ENCODE measurements at places on chromosomes 7 and 10. TPM values are rescaled to one million over a fixed set of nuclear protein-coding genes. Genes with fewer than 3 reads are reported as not detected.

Gene PRLHR
- total RNA-seq, result 0.05 TPM

Gene CALCR
- total RNA-seq, result 0.05 TPM

Gene SYT15
- total RNA-seq, result 0.80 TPM

DNA sequence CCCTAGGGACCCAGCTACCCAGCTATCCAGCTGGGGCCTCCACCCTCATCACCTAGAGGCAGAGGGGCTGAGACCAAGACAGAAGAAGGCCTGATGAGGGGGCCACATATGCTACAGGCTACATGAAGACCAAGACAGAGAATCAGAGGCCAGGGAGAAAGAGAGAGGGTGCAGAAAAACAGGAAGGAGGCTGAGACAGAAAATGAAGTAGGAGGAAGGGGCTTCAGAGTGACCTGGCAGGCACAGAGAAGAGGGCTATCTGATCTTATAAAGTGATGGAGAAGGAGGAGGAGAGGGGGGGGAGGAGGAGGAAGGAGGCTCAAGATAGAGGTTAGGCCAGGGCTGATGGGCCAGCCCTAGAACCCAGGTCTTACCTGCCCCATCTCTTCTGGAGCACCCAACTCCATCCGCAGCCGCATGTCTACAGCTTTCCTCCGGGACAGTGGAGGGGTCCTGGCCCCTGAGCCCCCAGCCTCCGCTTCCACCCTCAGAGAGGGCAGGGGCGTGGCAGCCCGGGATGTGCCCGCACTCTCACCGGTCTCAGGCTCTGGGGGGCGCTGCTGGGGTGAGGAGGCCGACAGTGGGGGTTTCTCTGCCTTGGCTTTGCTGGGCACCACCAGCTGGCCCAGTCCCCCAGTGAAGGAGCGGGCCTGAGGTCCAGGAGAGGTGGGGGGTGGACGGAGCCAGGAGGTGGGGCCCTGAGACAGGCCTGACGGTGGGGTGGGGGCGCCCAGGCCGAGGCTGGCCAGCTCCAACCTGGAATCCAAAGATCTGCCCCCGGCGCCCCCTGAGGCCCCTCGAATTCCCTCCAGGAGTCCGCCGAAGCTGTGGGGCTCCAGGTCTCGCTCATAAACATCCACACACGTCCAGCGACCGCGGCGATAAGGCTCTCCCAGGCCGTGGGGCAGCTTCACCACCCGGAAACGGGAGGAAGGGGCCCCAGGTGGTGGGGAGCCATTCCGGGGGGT is 1.8 kb downstream of the TSC22D4 start:
- DNase-seq, result no peak

DNA sequence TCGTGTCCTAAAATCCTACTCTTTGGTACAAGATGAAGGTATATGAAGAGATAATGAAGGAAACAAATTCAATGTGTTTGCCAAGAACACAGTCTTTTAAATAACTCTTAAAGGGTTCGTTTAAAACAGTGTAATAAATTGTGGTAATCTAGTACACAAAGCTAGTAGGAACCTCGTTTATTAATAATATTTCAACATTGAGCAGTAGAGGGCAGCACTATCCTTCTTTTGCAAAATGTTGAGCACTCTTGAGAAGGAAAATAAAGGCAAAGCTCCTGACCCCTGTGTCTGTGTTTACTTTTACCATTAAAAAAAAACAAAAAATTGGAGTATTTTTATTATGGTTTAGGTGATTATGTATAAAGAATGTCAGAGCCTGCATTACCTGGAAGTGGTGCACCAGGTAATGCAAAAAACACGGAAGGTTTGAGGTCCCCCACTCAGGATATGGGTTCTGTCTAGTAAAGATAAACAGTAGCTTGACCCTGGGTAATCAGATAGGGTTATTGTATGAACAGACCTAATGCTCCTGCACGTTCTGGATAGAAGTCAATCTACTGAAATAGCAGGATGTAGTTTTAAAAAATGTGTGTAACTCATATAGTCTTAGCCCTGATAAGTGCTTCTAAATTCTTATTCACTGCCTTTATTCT is 5.7 kb upstream of the GOT1 start:
- no peak for DNase-seq

DNA sequence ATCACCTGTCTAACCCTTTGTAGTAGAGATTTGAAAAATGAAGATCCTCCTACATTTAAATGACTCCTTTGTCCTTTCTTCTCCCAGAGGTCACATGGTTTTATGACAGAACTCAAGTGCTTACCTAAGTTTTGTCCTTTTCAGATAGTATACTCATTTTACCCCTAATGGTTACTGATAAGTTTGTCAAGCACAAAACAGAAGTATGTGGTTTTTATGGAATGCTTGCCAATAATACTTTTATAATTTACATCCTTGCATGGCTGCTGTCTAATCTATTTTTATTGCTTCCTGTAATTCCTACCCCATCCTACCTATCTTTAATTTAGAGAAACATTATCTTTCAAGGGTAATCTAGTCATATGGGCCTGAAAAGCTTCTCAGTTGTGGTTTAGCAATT is 37.5 kb downstream of the HELLS start:
- no peak for DNase-seq

DNA sequence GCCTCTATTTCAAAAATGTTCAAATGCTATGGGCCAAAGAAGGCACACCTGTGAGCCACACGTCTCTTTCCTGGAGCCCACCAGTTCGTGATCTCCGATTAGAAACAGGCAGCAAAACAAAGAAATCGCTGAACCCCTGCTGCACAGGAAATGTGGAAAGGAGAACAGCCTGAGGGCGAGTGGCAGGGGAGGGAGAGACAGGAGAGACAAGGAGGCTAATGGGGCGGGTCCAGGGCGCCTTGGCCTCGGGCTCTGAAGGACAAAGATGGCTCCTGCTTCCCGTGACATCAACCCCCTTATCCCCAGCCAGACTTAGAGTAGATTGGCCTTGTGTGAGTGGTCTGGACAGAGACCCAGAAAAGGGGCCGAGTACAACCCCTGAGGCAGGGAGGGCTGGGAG is 62.4 kb upstream of the DOCK1 start:
- no peak for DNase-seq

GRCh38 chr10:36736311-36736710 is 389.1 kb upstream of the ANKRD30A start:
- no peak for DNase-seq

GRCh38 chr10:70132098-70133029 is at the start of gene AIFM2:
TSS of gene AIFM2 (minus strand) at chr10:70132825. CDS start at chr10:70124084, 8,741 bp downstream.
- DNase-seq, result no peak

DNA sequence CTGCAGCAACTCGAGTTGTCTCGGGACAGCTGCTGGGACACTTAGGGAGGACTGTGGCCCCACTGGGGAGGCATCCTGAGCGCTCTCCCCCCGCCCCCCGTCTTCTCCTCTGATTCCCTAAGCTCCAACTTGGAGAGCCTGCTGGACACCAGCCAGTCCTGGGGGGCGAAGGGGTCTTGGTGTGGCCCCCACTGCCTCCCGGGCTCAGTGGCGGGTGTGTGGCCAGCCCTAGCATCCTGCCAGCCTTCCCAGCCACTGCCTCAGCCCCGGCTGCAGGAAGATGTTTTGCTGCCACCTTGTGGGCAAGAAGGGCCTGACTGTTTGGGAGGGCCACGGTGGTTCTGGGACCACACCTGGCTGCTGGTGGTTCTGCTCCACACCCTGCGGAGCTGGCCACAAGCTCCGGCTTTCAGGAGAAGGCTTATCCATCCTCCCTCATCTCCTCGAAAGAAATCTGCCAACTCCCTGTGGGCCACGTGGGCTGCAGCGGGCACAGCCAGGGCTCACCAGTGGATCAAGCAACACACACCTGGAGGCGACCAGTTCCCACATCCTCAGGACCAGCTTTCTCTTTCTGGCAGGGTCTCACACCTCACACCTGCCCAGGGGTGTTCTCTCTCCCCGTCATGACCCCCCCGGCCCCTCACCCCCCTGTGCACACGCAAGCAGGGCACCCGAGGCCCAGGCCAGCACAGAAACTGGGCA is 24.8 kb downstream of the AGAP3 start:
- DNase-seq, result peak; percentile 65

DNA sequence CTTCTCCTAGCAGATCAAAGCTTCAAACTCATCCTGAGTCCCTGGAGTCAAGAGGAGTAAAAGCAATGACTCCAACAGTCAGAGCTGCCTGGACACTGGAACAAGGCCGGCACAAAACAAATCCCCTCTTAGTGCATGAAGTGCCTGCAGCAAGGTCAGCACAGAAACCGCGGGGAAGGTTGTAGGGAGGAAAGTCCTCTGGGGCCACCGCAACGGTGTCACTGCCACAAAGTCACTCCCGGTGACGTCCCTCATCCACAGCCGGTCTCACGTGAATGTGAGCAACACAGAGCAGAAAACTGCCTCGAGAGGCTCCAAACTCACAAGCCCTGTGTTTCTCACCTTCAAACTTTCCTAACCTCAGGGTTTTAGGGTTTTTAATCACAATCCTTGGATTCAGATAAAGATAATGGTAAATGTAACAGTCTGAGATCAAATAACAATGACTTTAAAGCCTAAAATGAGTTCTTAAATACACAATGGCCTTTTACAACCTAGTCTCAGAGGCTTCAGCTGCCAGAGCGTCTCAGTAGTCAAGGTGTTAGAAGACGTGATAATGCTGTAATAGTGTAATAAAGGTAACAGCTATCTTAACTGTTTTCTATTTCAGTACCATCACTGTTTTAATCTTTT is 274.3 kb downstream of the ZMYND11 start:
- DNase-seq, result no peak
